ENCODE measurements at places on chromosomes 1 and 21.

DNA sequence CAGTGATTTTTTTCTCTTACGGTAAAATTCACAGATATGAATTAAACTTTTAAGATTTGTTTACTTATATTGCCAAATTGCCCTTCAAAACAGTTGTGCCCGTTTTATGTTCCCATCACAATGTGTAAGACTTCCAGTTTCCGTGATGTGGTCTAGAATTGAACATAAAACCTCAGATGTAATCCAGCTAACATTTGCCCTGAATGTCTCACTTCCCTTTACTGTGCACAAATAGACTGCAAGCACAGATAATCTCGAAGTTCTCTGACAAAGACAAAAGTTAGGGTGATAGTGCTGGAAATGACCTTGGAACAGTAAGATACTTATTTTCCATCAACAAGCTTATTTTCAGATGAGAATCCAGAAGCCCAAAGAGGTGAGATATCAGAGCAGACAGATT lies 177.5 kb downstream of the ZZZ3 start:
- DNase-seq, result no peak

DNA sequence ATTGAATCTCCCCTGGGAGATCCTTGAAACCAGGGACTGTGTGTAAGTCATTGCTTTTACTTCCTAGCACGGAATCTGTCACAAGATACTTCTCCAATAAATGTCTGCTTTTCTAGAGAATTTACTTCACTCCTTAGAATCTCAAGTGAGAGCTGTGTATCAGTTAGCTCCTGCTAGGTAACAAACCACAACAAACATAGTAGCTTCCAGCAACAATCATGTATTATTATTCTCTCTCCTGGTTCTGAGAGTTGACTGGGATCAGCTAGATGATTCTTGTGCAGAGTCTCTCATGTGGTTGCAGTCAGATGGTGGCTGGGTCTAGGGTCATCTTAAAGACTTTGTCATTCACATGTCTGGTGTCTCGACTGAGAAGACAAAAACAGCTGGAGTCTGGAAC lies 166.9 kb upstream of the UBE2U start:
- DNase-seq, result no peak

DNA sequence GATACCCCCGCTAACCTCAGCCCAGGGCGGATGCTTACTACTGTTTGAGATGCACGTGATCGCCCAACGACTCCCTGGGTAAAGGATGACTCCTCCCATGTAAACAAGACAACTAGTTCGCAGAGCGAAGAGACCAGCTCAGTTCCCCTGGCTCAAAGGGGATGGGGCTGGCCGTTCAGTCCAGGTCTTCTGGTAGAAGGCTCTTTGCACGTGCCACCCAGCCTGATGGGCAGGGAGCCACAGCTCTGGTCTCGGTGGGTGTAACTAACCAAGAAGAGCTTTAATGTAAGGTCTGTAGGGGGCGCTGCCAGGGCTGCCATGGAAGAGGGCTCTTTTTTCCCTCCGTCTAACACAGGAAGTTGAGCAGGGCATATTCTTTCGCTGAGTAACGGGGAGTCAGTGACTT lies 49.4 kb upstream of the PARP1 start:
- DNase-seq, result no peak

DNA sequence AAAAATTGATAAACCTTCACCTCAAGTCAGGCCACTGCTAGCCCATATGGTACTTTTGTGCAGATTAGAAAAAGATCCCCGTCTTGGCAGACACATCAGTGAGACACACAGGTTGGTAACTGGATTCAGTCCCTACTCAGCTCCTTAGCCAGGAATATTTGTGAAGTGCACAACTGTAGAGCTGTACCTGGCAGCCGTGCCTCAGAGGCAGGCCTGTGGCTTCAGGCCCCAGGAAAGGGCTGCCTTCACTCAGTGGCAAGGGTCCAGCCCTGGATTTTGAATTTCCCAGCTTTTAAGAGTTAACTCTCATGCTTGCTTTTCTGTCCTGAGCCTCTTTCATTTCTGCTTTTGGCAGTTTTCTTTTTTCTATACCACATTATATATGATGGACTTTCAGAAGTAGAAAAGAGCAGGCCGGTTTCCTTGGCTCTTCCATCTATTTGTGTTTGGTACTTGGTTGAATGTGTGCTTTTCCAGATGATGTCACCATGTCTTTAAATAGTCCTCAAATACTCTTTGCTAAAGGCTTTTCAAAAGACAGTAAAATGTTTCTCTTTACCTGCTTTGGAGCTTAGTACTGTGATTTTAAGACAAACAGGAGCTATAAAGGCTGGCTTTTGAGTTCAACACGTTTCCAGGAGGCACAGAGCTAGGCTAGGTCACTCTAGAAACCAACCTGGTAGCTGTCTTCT lies 186.6 kb downstream of the AK5 start:
- DNase-seq, result no peak

- DNase-seq, result no peak
Measured at GRCh38 chr1:245566952-245567351, 412.2 kb downstream of the KIF26B start.

DNA sequence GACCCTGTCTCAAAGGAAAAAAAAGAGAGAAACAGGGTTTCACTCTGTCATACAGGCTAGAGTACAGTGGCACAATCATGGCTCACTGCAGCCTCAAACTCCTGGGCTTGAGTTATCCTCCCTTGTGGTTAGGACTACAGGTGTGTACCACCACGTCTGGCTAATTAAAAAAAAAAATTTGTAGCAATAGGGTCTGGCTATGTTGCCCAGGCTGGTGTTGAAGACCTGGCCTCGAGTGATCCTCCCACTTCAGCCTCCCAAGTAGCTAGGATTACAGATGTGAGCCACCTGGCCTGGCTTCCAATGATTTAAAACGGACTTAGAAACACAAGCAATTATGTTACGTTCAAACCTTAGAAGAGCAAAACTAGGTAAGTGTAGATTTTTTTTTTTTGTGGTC lies 22.1 kb downstream of the GOLPH3L start:
- no peak for DNase-seq

GRCh38 chr1:58784758-58785441 lies 1.1 kb upstream of the JUN start:
- DNase-seq, result peak; percentile 93

GRCh38 chr1:243396876-243397275 lies 141.0 kb downstream of the SDCCAG8 start:
- DNase-seq, result no peak
